GM03348 (cell line): ENCODE measurements at places on chromosomes 12 and 14.

GRCh38 chr14:90175631-90176030 lies 80.7 kb upstream of the PSMC1 start:
- DNase-seq = no peak

- peak; percentile 52 for DNase-seq
These were observed 807 bp downstream of the B4GALNT3 start for GRCh38 chr12:460261-461230.

DNA sequence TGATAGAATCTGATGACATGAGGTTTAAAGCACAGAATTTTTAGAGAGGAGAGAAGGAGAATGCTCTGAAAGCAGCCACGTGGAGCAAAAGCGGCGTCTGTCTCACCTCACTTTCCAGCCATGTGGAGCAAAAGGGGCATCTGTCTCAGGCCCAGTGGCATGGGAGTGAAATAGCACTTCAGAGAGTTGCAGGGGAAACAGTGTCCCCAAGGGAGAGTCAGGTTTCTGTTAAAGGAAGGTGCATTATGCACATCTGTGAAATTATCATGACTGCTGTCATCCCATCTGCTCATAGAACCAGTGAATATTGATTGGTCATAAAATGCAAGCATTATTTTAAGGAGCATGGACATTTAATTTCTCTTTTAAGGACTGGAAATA lies 124.0 kb downstream of the BICD1 start:
- DNase-seq = no peak

DNA sequence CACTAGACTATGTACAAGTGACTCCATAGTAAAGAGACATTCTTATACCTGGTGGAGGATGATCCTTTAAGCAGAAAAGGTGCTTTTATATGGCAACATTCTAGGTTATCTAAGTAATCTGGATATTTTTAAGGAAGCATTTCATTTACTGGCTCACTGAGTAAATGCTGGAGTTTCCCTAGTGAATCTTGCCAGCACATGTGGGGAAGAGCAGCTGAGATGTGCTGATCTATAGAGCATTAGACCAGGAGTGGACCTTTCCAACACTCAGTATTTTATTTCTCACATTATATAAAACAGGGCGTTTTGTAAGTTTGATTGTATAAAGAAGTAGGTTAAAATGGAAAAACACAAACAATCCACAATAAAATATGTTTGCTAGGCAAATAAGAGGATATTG lies 478.5 kb downstream of the ATP23 start:
- no peak for DNase-seq

DNA sequence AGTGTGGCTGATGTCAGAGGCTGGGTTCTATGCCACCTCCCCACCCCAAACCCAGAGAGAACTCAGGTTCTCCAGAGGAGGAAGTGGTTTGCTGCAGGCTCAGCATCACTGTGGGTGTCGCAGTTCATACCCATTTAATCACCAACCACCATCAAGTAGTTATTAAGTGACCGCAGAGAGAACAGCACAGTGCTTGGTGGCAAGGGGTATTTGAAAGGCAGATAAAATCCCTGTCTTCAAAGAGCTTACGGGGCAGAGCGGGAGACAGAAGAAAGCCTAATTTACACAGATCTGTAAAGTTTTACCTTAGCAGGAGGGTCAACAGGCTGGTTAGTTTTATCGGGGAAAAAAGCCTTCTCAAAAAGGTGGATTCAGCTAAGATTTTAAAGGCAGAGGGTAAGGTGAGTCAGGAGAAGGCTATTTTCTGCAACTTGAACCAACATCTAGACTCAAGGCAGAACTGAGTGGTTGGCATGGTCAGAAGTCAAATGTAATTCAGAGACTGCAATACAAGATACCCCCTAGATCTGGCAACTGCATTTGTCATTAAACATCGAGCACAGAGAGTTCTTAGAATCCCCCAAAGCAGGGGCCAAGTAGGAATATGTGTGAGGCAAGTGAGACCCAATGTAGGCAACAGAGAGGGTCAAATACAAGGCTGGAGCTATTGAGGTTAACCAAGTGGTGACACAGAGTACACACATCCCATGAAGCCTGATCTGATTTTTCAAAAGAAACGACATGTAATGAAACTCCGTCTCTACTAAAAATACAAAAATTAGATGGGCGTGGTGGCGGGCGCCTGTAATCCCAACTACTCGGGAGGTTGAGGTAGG lies 13.2 kb downstream of the PXN start:
- DNase-seq = no peak

DNA sequence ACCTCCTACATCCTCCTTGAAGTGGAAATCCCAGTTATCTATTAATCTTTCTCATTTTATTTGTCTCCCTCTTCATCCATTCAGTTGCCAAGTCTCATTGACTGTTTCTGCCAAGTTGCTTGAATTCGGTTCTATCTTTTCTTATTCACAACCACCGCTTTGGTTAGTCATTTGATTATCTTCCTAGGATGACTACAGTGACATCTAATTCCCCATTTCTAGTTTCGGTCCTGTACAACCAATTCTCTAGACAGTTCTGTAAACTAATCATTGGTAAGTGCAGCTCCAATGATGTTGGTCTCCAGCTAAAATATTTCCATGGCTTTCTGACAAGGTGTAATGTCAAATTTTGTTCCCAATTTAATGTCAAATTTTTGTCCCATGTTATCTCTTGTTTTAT lies 220.1 kb downstream of the ADAMTS20 start:
- DNase-seq = no peak

- DNase-seq = peak; percentile 67
These were observed 53.7 kb downstream of the ERC1 start for GRCh38 chr12:1044696-1045095.

DNA sequence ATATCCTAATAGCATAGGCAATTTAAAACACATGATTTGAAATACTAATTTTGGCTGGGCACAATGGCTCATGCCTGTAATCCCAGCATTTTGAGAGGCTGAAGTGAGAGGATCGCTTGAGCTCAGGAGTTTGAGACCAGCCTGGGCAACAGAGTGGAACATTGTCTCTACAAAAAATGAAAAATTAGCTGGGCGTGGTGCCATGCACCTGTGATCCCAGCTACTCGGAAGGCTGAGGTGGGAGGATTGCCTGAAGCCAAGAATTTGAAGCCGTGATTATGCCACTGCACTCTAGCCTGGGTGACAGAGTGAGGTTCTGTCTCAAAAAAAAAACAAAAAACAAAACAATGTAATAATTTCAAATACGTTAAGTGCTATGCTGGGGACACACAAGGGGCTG lies 83.3 kb downstream of the SSPN start:
- DNase-seq = no peak

DNA sequence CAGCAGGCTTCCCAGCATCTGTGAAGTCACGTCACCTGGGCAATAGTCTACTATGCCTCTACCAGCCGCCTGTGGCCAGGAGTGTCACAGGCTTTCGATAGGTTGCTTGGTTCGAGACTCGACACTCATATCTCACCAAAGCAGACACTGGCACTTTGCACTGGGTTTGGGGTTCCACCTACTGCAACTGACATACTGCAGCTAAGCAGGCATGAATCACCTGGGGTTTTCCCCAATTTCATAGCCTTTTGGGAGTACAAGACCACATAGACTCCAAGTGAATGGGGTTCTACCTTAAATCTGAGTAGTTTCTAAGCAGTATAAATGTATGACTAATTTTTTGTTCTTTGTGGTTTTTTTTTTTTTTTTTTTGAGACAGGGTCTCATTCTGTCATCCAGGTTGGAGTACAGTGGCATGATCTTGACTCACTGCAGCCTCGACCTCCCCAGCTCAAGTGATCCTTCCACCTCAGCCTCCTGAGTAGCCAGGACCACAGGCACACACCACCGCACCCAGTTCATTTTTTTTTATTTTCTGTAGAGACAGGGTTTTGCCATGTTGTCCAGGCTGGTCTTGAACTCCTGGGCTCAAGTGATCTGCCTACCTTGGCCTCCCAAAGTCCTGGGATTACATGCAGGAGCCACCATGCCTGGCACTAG lies 32.1 kb downstream of the DMAC2L start:
- no peak for DNase-seq

GRCh38 chr14:99348816-99349614 lies 77.0 kb upstream of the BCL11B start:
- DNase-seq = no peak

- DNase-seq = no peak
These were observed 71.5 kb upstream of the MDM1 start for GRCh38 chr12:68403711-68404110.

DNA sequence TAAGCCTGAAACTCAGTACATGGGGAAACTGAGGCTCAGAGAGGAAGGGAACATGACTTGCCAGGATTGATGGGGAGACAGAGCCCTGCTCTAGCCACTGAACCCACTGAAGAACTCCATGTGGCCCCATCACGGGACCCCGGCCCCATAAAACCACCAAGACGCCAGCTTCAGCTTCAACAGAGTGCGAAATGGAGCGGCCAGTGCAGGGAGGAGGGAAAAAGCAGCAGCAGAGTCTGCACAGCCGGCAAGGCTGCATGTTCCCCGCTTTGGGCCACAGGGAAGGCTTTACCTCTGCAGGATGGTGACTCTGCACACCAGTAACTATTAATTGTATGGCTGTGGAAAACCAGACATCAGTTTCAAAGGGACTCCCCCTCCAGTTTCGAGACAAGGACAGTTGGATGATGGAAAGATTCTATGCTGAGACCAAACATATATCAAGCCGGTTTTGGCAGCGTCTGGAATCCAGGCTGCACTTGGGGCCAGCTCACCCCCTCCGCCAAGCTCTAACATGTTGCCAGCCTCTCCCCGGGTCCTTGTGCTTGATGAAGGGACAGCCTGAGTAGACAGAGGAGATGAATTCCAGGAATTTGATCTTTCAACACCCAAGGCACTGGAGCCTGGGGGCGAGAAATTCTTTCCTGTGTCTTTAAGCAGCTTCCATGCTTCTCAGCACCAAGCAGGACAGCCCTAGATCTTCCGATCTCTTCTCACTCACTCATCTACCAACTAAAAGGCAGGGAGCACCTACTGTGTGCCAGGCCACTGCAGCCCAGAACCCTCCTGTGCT lies 55.7 kb upstream of the BCL11B start:
- no peak for DNase-seq

GRCh38 chr12:5210179-5210922 lies 166.7 kb downstream of the KCNA5 start:
- no peak for DNase-seq

DNA sequence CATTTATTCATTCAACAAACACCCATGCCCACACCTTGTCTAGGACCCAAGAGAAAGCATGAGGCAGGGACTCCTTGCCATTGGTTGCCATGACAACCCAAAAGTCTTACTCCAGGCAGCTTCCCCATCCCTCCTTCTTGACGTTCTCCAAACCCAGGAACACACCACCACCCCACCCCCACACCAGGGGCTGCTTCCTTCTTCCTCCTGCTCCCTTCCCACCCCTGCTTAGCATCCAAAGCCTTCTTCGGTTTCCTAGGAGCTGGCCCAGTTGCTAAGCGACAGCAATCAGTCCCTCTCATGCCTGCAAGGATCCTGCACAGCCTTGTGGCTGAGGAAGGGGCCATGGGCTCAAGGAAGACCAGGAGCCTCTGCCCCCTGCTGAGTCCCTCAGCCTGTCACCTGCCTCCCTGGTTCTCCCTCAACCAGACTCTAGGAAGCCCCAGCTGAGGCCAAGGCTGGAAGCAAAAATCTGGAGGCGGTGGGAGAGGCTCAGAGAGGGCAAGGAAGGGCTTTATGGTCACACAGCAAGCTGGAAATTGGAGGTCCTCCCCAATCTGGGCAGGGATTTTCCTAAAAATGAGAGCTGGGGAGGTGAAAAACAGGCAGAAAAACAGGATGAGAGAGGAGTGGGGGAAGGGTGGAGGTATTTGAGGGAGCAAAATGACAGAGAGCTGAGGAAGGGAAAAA lies 15.4 kb downstream of the RASAL1 start:
- DNase-seq = no peak

DNA sequence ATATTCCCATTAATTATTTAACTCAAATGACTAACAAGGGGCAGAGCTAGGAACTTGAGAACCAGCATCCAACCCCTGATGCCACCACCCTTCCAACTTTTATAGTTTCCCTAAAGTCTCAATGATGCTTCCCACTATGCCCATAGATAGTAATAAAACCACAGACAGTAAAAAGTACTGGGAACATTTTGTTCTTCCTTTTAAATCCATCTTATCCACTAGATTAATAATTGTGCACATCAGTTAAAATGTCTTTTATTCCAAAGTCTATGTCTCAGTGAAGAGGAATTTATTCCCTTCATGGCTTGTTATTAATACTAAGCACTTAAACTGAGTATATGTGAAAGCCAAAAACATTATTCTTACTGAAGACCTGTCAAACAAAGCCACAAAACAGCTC lies 45.8 kb downstream of the SINHCAF start:
- no peak for DNase-seq

DNA sequence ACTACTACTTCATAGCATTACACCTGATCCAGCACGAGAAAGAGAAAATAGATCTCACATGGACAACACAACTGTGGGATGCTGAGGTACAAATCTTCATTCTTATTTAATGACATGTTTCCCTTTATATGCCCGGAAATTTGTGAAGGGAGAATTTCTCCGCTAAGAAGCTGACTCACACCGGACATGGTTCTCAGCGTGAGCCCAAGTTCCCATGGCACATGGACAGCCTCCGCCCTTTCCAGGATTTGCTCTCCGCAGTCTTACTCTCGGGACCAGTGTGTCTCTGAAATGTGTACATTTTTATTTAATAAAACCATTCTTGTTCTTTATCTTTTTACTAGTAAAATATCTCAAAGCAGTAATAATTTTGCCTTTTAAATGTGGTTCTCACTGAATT lies 1154.8 kb downstream of the TMEM121 start:
- DNase-seq = no peak

- DNase-seq = peak; percentile 54
These were observed 1.4 kb upstream of the TRMT61A start for GRCh38 chr14:103527408-103528145.

DNA sequence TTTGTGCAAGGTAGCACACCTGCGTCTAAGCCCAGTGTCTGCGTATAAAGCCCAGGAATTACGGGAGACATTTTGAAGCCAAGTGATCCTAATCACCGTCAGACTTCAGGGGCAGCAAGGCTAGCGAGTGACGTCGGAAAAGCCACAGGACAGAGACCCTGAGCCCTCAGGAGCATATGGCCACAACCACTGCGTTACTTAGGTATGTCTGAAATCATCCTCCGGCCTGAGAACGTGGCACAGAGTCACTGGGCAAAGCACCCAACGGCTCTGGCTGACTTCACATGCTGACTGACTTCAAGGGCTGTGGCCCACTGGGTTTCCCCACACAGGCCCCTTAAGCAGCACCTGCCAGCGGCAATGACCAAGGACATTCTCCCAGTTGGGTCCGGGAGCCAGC lies 71.5 kb downstream of the RIMBP2 start:
- DNase-seq = no peak

- DNase-seq = no peak
These were observed 161.6 kb downstream of the KCNC2 start for GRCh38 chr12:75047885-75048525.

DNA sequence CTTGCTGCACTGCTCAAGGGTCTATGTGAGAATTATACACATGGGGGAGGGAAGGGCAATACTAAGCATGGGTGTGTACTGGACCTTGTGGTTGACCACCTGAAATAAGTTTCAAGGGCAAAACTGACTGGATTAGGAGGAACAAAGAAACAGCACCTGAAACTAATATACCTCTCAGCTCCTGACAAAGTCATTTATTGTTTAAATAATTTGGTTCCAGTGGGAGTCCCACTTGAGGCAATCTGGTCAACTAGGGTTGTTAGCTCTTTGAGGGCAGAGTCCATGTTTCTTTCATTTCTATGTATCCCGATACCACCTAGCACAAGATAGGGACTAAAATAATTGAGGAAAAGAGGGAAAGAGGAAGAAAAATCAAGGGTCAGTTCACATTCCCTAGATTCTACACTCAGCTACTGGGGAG lies 45.5 kb downstream of the STXBP6 start:
- no peak for DNase-seq

- DNase-seq = no peak
These were observed 49.0 kb upstream of the ISM2 start for GRCh38 chr14:77547512-77548180.
